GM06990 (cell line): ENCODE measurements at places on chromosomes 5 and 9.

GRCh38 chr9:96555567-96556386 lies 63.9 kb downstream of the CDC14B start:
- no peak for DNase-seq

GRCh38 chr5:63456279-63456678 lies 506.0 kb downstream of the HTR1A start:
- no peak for DNase-seq

DNA sequence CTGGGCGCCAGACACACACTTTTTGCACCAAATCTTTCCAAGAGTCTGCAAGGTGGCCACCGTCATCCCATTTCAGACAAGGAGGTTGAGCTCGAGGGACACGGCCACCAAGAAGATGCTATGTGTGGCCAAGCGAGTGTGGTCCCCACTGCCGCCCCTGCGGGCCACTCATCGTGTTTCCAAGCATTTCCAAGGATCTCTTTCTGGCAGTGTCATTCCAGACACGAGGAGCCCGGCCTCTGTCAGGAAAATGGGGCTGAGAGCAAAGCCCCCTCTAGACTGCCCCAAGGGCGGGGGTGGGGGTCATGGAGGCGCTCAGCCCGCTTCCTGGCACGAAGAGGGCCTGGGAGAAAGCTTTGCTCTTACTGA lies 10.6 kb downstream of the VAV2 start:
- no peak for DNase-seq

DNA sequence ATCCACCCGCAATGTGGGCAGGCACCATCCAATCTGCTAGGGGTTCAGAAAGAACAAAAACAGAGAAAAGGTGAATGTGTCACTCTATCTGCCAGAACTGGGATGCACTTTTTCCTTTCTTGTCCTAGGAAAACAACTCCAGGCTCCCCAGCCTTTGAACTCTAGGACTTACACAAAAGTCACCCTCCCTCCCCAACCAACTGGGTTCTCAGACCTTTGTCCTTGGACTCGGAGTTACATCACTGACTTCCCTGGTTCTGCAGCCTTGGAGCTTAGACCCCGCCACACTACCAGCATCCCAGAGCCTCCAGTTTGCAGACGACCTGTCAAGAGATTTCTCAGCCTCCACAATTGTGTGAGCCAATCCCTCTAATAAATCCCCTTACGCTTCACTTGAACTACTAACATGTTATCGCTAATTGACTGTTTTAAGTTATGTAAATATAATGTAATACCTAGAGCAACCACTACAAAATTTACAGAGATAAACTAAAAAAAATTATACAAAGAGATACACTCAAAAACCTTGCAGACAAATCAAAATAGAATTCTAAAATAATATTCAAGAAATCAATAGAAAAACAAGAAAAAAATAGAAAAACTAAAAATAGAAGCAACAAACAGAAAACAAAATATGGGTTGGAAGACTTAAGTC lies 5.3 kb upstream of the UBLCP1 start:
- no peak for DNase-seq

GRCh38 chr5:135033901-135034235 lies at the start of gene PITX1:
TSS of gene PITX1 (minus strand) at chr5:135034228. CDS start at chr5:135033881, 347 bp downstream.
- DNase-seq, result no peak

DNA sequence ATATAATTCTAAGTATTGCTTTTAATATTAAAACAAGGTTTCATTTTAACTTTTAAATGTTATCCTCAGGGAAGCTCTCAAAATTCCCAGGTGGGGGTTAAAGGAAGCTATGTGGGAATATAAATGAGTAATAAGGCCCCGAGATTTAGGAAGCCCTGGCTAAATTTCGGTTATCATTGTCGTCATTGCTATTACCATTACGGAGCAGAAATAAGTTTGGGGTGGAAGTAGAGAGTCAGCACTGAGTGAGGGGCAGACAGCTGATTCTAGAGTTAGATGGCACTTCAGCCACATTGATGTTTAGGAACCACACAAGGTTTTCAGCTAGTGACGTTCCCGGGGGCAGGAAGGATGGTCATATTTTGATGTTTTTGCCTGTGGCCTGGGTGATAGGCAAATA lies 74.9 kb downstream of the NREP start:
- no peak for DNase-seq

- no peak for DNase-seq
These were observed 56.7 kb downstream of the DAPK1 start for GRCh38 chr9:87554171-87554910.

DNA sequence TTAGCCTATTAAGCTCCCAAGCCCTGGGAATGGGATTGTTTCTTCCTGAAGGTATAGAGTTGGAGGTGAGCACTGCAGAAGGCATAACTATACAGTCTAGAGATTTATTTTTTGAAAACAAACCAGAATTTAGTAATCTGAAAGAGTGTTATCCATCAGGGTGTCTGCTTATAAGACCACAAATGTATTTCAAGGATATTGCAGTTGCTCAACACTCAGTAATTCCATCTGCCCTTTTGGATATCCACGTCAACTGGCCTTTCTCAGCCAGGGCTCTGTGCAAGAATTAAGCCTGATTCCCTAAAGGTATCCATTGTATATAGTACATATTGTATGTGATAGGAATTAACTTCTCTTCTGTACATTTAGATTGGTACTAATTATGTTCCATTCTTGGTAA lies 15.0 kb upstream of the IL31RA start:
- DNase-seq, result no peak

GRCh38 chr5:39186722-39187539 lies 32.4 kb downstream of the FYB1 start:
- no peak for DNase-seq

DNA sequence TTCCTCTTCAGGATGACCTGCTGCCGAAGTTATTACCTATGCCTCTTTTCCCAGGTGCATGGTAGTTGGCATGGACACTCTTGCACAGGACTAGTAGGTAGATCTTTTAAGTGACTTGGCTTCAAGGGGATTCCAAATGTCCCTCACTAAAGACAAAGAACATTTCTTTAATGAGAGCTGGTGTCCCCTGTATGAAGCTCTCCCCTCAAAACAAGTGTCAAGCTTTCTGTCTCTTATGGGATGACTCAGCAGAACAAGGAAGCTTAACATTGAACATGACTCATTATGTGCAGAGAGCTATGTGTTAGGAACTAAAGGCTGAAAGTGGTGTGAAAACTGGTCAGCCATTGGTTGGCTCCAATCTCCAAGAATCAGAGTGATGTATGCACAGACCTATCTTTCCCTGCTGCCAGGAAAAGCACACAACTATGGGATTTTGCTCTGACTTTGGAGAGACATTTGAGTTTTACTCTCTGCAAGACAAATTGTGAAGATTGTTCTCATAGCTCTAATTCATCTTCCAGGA lies 120.5 kb downstream of the PRDM6 start:
- DNase-seq, result no peak

- DNase-seq, result no peak
These were observed 140.8 kb downstream of the BNC2 start for GRCh38 chr9:16729651-16730050.

DNA sequence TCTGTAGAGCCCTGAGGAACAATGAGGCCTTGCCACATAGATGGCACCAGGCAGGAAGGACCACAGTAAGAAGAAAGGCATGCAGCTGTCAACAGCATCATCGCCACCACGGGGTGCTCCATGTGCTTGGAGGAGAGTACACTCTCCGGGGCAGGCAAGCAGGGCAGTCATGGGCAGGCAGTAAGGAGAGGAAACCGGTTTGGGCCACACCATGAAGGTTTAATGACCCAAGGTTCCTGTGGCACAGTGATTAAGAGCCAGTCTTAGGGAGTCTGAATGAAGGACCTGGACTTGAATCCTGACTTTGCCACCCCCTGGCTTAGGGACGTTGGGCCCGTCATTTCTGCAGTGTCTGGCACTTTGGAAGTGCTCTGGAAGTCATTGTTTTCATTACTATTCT lies 80.6 kb upstream of the ZBTB43 start:
- DNase-seq, result no peak

DNA sequence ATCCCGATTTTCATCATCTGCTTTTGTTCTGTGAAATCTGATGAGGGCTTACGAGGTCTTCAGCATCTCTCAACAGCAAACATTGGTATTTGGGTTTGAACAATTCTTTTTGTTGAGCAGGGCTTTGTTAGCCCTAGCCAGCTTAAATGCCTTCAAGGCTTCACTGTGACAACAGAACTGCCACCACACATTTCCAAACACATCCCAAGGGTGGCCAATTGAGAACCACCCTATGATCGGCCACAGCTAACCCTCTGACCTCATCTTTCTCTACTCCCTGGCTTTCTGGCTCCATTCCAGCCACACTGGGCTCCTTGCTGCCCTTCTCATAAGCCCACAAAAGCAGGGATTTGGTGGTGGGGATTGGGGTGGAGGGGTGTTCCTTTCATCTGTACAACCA lies 17.6 kb downstream of the MTX3 start:
- DNase-seq, result no peak

DNA sequence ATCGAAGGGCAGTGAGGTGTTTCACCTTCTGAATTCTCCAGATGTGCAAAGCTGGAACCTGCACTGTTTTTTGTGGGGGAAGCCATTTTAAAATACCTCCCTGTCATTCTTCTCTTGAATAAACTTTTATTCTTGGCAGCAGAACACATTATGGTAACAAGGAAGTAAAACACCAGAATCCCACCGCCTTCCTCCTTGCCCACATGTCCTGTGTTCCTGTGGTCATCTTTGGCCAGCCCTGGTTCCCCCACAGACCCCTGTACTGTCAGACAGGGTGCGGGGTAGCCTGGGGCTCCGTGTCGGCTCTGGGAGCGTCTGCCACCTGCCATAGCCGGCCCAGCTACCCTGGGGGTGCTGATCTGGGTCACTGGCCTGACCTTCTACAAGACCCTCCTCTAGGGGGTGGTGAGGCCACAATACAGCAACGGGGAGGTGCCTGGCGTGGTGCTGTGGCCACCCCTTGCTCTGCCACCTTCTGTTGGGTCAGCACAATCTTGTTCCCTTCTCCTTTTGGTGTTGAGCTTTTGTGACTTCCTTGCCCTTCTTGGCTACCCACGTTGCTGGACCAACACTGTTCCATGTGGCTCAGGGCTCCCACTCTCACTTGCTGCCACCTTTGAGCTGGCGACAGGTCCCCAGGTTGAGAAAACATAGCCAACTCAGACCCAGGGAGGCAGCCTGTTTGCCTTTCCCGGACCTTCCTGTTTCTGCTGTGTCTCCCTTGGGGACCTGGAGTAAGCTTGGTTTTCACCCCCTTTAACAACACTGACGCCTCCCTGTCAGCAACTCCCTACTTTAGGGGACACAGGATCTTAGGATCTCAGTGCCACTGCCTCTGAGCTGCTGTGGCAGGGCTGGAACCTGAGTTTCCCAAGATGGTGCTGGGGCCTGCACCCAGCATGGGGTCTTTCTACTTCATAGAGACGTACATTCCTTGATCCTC lies 4.8 kb downstream of the WNK2 start:
- DNase-seq, result no peak

GRCh38 chr9:35856882-35857281 lies 13.3 kb downstream of the OR13J1 start:
- DNase-seq, result no peak

DNA sequence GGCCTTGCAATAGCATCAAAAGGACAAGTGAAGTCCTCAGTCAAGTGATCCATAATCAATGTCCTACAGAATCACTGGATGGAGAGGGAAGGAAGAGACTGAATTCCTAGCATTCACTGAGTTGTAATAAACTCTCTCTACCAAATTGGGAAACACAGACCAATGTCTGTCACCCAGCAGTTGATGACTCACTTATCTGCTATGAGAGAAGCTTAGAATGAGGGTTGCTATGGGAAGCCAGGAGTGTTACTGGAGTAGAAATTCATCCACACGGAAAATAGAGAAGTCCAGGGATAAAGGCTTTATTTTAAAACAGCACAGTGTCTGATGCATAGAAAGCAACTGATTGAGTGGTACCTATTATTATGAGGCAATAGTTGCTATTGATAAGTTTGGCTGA lies 407.4 kb downstream of the BRINP1 start:
- DNase-seq, result no peak

DNA sequence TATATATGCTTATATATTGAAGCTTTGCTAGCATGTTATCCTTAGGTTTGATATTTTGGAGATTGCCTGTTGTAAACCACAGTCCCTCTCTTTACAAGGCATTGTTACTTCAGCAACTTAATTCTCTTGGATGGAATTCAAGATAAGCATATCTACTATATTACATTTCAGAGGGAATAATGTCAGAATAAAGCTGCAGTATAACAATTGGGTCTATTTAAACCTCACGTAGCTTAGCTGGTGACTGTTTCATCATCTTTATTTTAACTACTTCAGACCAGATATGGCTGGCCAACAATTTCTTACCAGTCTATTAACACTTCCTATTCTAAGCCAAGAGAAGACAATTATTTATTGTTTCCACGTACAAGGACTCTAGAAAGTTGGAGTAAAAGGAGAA lies 27.1 kb downstream of the ZCCHC10 start:
- no peak for DNase-seq

- DNase-seq, result no peak
These were observed 14.8 kb downstream of the SAXO1 start for GRCh38 chr9:19018201-19018600.

DNA sequence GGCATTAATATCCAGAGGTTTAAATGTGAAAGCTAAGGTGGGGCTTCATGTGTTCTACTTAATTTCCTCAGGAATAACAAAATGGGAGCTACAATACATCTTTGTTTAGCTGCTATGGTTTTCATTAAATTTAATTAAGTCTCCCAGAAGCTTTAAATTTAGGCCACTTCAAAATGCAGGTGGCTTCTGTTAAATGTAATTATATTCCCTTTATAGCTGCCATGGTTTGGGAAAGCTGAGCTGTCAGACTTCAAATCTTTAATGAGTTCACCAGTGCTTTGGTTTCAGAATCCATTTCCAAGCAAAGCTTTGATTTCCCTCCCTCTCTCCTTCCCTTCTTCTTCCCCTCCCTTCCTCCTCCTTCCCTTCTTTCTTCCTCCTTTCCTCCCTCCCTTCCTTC lies 58.4 kb upstream of the FAM170A start:
- DNase-seq, result no peak

DNA sequence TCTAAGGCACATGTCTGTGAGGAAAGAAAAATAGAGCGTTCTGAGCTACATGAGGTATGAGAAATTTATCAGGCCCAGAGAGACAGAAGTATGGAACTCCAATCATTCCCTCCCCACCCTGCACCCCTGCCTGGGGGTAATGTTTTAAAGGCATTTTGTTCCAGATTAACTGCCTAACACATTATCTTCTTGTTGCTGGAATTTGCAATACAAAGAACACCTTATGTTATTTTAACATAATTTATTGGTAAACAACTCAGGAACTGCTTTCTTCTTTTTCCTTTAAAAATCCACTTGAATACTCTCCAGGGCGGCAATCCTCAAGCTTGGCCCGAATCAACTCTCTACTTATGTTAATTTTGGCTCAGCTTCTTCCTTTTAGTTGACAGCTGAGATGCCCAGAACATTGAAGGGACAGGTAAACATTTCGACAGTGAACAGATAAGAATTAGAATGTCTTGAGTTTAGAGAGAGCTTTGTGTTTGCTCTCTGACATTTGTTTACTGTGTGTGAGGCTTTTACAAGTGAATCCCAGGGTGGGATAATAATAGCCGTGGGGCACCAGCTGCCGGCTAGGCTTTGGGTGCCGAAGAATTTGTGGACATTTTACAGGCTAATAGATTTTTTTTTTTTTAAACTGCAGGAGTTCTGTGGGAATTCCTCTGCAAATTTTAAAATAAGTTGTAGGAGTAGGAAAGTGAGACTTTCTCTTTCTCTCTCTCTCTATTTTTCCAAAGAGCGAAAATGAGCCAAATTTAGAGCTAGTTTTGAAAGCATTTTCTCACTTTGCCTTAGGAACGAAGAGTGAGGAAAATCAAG lies 96.4 kb upstream of the TAF11L2 start:
- DNase-seq, result no peak

- DNase-seq, result no peak
These were observed 112.3 kb downstream of the SMARCA2 start for GRCh38 chr9:2127486-2127885.

- no peak for DNase-seq
These were observed 222.3 kb downstream of the ARL15 start for GRCh38 chr5:54088081-54088480.
